Neural progenitor cell (in vitro differentiated cells): ENCODE measurements at places on chromosomes 4 and X. TPM values are rescaled to one million over a fixed set of nuclear protein-coding genes. Genes with fewer than 3 reads are reported as not detected.
A peak's percentile ranks its signal among the peaks of the same experiment; 100 is the strongest.

Gene ACSL4
- total RNA-seq, result 53.6 and 87.3 TPM in 2 replicates

Gene STS
- total RNA-seq, result 0.97 and 1.1 TPM in 2 replicates

Gene CDKL5
- 6.8 and 8.6 TPM in 2 replicates for total RNA-seq

Gene BANK1
- total RNA-seq, result 0.19 and 0.28 TPM in 2 replicates

Gene HDAC8
- total RNA-seq, result 28.4 and 37.8 TPM in 2 replicates

Gene RIPPLY1
- not detected in 2 replicates for total RNA-seq

Gene SPANXA1
- total RNA-seq, result not detected in 2 replicates

Gene LGI2
- 0.56 and 0.99 TPM in 2 replicates for total RNA-seq

Gene TMSB15C
- 18.8 and 20.6 TPM in 2 replicates for total RNA-seq

Gene GPR82
- total RNA-seq, result not detected in 2 replicates

Gene NCAPG
- total RNA-seq, result 132 and 211 TPM in 2 replicates

Gene SYN1
- total RNA-seq, result 0.53 TPM in 1 of 2 replicates, not detected in the other

Gene PYURF
- total RNA-seq, result 87.1 and 106 TPM in 2 replicates

Gene CXCL1
- not detected in 2 replicates for total RNA-seq

Gene CCKAR
- total RNA-seq, result not detected in 2 replicates

Gene PPP3CA
- 33.6 and 38.4 TPM in 2 replicates for total RNA-seq

Gene SSX4
- not detected in 2 replicates for total RNA-seq

Gene CCDC160
- 18.4 and 21.6 TPM in 2 replicates for total RNA-seq

Gene CENPE
- 55.7 and 95.2 TPM in 2 replicates for total RNA-seq

DNA sequence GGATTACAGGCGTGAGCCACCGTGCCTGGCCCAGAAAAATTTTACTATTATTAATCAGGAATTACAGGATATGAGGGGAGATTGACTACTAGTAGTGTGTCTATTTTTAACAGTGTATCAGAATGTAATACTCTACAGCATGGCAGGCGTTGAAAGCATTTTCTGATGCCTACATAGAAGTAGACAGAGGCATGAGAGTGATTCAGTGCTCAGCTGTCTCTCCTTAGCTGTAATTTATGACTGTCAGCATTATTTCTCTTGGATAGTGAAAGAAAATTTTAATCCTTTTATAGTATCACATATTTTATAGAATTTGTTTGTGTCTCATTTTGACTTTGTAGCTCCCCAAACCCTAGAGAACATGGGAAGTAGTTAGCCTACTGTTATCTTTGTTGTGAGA lies 20.7 kb downstream of the ARHGAP24 start:
- DNase-seq, result no peak

GRCh38 chrX:49816435-49816834 lies 12.7 kb upstream of the PAGE4 start:
- no peak for DNase-seq

DNA sequence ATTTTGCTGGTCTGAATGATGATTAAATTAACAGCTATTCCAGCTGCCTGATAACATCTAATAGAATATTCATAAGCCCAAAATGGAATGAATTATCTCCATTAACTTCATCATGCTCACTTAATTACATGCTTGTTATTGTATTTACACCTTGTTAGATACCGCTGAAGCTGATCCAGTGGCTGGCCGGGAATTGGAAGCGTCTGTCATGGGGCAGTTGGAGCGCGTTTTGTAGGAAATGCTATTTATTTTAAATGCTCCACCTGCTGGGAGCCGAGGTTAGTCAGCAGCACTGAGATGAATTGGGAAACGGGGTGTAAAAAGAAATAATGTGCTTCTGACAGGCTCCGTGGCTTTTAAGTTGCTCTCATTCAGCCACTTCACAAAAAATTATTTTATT lies 25.2 kb downstream of the ARX start:
- DNase-seq, result peak; percentile 61

GRCh38 chr4:182136201-182136600 lies 107.0 kb upstream of the TENM3 start:
- no peak for DNase-seq

DNA sequence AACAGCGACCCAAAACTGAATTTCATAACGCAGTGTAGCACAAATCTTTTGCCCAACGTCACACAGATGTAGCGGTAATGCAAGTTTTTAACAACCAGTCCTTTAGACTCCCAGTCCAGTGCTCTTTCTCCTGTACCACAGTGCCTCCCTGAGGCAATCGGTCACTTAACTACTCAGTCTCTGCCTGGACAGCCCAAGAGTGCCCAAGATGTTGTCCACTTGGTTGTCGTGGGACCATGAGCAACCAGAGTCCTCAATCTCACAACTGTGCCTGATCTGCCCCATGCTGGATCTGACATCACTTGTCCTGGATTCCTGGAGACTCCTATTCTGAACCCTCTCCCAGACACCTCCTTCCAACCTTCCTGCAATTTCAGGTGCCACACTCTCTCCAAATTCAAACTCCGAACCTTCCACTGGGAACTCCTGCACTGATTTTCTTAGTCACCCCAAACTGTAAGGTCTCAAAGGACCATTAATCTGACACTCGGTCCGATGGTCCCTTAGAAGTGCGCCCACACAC lies 702 bp downstream of the MMGT1 start:
- no peak for DNase-seq

DNA sequence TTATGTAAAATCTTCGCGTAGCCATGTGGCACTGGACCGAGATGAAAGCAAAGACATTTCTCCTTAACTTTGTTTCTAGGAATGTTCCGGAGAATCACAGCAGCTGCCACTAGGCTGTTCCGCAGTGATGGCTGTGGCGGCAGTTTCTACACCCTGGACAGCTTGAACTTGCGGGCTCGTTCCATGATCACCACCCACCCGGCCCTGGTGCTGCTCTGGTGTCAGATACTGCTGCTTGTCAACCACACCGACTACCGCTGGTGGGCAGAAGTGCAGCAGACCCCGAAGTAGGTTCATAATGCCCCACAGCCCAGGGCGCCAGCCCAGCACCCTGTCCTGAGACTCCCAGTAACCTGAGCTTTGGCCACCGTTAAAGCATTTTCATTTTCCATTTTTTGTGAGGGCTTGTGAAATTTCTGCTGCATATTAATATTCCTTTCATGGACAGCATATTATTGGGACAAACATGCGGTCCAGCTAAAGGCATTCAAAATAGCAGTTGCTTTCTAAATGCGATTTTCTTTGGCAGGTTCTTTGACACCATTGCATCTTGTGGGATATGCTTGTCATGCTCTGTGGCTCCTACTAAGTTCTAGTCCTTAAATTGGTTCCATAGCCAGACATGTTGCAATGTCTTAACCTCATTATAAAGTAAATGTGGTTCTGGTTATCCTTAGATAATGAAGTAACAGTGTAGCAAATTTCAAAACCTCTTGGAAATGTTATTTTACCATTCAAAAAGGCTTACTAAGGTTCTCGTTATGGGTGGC lies 49.1 kb upstream of the MSANTD1 start:
- DNase-seq, result no peak

- no peak for DNase-seq
These were observed 133.6 kb downstream of the CBLL2 start for GRCh38 chrX:22406201-22406737.

DNA sequence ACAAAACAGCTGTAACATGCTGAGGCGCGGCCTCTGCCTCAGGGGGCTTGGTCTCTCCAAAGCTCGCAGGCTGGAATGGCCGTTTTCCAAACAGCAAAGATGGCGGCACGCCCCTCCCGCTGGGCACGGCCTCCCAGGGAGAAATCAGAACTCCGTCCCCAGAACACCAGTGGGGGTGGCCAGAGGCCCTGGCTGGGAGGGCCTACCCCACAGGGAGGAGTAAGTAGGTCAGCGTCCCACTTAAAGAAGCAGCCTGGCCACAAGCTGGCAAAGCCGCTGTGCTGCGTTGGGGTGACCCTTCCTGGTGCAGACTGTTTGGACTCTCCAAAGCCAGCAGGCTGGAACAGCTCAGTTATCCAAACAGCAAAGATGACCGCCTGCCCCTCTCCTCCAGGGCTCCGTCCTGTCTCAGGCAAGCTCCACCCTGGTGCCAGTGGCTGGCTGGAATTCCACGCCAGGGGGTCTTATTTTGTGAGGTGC lies 862.8 kb downstream of the TRIML1 start:
- no peak for DNase-seq

GRCh38 chrX:137427426-137427778 lies 138.5 kb upstream of the ZIC3 start:
- no peak for DNase-seq

DNA sequence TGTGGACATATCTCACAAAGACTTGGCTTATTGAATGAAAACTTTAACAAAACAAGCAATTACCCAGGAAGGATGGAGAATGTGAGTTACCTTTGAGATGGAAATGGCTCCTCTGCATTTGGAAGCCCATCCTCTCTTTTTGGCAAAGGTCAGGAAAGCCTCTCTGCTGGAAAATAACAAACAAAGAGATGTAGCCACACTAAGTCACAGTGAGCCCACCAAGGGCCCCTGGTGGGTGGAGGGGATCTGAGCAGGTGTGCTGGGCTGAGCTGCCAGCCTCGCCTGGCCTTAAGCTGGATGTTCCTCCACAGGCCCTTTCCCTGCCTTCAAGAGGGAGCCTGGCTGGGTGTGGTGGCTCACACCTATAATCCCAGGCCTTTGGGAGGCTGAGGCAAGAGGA lies 269.2 kb downstream of the HNRNPD start:
- DNase-seq, result no peak

DNA sequence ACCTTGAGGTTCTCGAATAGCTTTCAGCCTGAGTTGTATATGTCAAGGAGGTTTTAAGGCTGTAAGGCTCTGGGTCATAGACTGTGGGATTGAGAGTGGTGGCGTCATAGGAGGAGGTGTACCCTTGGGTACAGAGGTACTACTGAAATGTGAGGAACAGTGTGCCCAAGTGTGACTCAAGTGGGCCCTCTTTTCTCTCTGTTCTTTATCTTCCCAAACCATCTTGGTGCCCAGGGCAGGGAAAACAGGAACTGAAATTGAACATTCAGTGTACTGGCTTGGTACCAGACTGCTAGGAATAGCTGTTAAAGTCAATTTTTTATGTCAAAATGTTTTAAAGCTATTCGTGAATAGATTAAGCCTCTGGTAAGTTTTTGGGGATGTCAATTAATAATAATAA lies 136.2 kb upstream of the RPS6KA3 start:
- no peak for DNase-seq

DNA sequence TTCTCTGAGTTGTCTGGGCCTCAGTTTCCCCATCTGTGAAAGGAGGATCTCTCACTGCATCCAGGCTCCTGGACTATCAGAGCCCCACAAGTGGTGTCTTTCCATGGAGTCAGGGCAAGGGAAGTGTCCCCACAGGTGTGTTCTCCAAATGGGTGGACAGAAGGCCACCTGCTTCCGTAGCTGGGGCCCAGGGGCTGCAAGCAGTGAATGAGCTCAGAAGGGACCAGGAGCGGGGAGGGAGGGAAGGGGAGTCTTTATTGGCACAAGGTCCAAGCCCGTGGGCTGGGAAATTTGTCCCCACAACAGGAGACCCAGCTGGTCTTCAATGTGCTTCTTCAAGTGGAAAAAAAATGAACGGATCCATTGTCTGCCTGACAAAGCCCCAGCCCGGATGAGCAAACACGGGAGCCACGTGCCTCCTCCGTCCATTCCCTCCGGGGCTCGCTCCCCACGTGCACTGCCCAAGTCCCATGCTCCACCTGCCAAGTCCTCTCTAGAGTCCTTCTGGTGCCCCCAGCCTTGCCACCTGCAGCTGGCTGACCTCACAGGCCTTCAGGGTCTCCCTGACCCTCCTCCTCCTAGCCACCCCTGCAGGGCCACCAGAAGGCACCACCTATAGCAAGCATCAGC lies 72.0 kb downstream of the JAKMIP1 start:
- peak; percentile 83 for DNase-seq

- no peak for DNase-seq
These were observed 138.3 kb upstream of the IL1RAPL2 start for GRCh38 chrX:104427693-104428092.

DNA sequence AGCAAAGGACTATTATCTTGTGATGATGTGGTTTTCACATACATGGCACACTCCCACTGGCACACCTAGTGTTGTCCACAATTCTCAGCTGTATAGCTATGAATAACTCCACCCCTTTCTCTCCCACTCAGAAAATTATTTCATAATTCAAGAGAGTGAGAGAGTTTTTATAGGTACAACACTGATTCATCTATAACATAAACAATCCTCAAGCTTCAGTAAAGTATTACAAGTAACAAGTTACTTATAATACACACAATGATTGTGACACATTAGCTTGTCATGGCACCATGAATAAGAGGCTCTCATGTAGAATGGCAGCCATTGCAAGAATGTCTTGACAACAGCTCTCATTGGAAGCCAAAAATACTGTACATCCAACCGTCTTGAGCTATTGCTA lies 43.9 kb downstream of the RAB40A start:
- no peak for DNase-seq

DNA sequence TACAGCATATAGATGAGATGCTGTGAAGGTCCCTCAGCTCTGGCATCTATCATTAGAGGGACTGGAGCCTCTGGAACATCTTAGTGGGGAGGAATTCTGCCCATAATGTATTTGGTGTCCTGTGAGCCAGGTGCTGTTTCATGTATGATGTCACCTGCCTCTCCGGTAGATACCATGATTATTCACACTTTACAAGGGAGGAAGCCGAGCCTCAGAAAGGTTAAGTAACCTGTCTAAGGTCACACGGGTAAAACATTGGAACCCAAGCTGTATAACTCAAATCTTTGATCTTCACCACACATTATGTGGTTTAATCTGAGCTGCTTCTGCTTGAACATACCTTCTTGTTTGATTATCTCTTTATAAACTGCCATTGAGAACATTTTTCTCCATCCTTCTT lies 442.8 kb downstream of the BCOR start:
- no peak for DNase-seq

DNA sequence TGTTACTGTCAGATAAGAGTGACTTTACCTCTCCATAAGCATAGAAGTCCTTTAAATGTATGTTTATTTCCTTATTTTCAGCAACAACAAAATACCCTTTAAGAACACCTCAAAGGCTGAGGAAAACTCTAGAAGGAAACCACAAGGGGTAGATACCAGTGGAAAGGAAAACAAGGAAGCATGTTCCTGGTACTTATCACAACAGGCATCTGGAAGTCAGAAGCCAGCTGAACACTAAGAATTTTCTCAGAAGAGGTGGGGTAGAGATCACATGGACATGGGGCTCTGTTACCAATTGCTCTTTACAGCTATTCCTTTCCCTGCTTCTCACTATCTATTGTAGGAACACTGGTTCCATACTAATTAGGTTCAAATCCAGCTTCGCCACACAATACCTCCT lies 51.5 kb upstream of the BEND2 start:
- no peak for DNase-seq
